ENCODE measurements at places on chromosomes 5 and 9. TPM values are rescaled to one million over a fixed set of nuclear protein-coding genes. Genes with fewer than 3 reads are reported as not detected.

GRCh38 chr9:83204047-83204446 lies 141.1 kb upstream of the RASEF start:
- no peak for DNase-seq

- DNase-seq = no peak
Observed at GRCh38 chr5:103340717-103341388, 82.3 kb downstream of the MACIR start.

Gene SLC26A2
- total RNA-seq = 11.4 TPM

Gene PIGO
- total RNA-seq = 20.5 TPM

Gene TMEM8B
- total RNA-seq = 7.5 TPM

Gene KCNMB1
- total RNA-seq = 0.10 TPM

Gene NUTM2G
- 0.25 TPM for total RNA-seq

DNA sequence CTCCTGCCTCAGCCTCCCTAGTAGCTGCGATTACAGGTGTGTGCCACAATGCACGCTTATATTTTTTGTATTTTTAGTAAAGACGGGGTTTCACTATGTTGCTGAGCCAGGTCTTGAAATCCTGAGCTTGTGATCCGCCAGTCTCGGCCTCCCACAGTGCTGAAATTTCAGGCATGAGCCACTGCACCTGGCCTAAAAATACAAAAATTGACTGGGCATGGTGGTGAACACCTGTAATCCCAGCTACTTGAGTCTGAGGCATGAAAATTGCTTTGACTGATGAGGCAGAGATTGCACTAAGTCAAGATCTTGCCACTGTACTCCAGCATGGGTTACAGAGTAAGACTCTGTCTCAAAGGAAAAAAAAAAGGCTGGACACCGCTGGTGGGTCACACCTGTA lies 13.1 kb upstream of the DYNC2I2 start:
- DNase-seq = no peak

Gene TSSK1B
- total RNA-seq = not detected

DNA sequence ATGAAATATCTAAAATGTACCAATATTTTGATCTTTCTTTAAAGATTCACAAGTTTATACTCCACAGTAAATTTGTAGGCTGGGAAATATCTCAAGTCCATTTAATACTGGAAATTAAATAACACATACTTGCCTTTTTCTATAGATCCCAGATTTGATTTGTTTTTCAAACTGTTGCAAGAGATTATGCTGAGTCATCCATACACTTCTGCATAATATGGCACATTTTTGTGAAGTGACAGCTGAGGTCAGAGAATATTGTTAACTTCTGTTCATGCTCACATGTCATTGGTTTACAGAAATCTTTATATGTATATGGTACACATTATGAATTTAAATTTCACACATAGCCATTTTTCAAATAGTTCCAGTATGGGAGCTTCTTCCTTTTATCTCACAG lies 1066.3 kb upstream of the NUDT12 start:
- no peak for DNase-seq

Gene UBAP2
- total RNA-seq = 75.0 TPM

DNA sequence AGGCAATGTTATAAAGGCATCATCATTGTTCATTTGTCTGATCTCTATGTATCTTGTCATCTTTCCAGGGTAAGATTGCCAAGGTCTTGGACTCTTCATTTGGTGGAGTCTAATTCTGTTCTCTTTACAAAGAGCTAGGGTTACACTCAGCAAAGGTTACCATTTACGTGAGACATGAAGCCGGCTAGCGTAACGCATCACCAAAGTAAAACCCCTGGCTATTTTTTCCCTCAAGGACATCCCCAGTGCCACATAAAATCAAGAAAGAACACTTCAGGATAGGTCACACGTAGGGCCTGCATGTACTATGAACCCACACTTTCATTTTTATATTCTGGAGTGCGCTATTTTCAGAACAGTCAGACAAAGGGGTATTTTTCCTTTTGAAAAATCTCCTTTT lies 20.0 kb upstream of the MYOT start:
- no peak for DNase-seq

Gene ADAMTS12
- 12.3 TPM for total RNA-seq

- no peak for DNase-seq
Observed at GRCh38 chr5:102924963-102925362, 169.9 kb downstream of the PAM start.

DNA sequence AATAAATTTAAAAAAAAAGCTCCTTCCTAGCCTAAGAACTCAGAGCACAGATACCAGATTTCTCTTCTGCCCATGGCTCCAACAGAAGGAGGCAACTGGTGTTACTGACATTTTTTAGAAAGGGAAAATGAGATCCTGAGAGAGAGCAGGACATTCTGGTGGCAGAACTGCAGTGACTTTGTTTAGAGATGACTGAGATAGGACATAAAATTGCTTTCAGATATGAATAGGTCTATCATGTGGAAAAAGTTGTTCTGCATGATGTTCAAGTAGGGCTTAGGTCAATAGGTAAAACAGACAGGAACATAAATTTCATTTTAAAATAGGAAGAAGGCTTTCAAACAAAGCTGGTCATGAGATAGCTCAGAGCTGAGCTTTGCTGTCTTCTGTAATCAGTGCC lies 49.6 kb downstream of the NIPAL4 start:
- DNase-seq = no peak

Gene SLC25A25
- total RNA-seq = 18.5 TPM

GRCh38 chr9:130768265-130768664 lies 66.8 kb upstream of the ABL1 start:
- DNase-seq = no peak

DNA sequence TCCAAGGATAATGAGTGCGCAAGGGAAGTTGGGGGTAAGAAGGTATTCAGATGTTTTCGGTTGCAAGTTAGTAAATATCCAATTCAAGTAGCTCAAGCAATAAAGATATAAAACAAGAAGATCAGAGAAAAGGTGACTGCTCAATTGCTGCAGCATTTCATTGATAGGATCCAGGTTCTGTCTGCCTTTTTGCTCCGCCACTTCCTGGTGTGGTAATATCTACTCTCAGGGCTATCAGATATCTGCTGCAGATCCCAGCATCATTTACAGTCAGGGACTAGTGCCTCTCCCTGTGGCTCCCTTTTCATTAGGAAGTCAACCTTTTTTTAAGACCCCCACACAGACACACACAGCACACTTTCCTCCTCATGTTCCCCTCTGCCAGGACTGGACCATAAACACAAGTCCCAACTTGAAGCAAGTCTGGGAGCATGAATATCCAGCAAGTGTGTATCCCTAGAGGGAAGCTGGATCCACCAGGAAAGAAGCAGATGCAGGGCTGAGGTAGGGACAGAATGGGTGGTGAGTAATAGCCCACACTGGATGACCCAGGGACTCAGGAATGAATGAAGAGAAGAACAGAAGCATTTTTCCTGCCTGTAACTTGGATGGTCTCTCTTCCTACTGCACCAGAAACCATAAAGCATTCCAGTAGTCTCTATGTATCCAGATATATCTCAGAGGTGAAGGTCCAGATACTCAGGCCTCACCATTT lies 53.7 kb downstream of the ZNF622 start:
- no peak for DNase-seq

Gene TNFSF8
- not detected for total RNA-seq

Gene SPATA31E1
- 0.09 TPM for total RNA-seq

- DNase-seq = no peak
Observed at GRCh38 chr9:95229230-95229915, 88.1 kb downstream of the FANCC start.

Measured in H1 (cell line).